Activated T-helper 17 cell treated with anti-CD3 and anti-CD28 coated beads, Interleukin-2, amount 50 U/mL, for 72 hours (primary cell): ENCODE measurements at places on chromosomes 1 and 21.

DNA sequence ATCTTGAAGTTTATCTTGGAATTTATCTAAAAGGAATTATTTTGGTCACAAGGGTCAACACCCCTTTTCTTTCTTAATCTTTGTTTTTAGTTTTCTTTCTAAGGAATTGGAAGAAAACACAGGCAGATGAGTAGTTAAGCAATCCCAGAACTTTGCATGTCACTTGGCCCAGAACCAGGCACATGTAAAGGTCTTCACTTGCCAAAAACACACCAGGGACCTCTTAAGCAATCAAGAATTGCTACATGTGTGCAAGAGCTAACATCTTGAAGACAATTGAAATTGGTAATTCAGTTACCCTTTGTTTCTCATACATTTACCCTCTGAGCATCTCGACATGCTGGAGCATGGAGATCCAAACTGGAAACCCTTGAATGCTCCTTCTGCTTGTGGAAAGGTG is 114.2 kb downstream of the ZC3H11B start:
- ATAC-seq = no peak

- no peak for ATAC-seq
Measured at GRCh38 chr1:51170342-51170741, 65.7 kb upstream of the RNF11 start.

DNA sequence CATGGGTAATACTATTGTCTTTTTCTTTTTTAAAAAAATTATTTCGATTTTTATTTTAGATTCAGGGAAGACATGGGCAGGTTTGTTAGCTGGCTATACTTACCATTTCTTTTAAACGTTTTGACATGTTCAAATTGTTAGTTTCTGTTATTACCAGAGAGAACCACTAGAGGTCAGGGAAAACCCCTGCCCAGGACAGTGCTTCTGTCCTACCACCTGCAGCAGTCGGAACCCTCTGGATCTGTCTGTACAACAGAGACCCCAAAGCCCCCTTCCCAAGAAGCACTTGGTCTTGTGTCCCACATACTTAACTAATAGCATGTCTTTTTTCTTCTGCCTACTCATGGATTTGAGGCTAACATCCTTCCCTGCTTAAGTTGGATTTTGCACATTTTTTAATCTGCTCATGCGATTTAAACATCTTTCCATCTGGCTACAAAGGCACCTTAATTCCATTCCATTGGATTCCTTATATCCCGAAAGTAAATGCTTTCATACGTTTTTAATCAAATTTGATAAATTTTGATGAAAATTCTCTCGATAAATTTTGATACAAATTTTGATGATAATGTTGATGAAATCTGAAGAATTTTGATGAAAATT is 10.0 kb upstream of the C1orf115 start:
- peak; percentile 44 for ATAC-seq

DNA sequence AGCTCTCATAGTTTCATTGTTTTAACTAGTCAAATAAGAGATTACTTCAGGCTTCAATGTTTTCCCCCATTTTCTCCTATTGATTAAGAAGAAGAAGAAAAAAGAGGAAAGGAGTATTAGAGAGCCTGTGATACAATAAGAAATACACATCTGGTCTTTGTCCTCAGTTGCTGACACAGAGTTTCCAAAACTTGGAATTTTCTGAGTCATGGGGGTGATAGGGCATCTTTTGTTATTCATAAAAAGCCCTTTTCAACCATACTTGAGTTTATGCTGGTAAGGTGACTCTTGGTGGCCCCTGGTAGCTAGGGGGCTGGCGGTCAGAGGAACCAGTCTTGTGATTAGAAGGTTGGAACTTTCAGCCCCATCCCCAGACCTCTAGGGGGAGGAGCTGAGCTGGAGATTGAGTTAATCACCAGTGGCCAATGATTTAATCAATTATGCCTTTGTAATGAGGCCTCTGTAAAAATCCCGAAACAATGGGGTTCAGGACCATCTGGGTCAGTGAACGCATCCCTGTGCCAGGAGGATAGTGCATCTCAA is 28.9 kb upstream of the KLF18 start:
- ATAC-seq = no peak
